Sciatic nerve (tissue), 2 donors: ENCODE measurements at places on chromosomes 3 and 15.
A peak's percentile ranks its signal among the peaks of the same experiment; 100 is the strongest.

DNA sequence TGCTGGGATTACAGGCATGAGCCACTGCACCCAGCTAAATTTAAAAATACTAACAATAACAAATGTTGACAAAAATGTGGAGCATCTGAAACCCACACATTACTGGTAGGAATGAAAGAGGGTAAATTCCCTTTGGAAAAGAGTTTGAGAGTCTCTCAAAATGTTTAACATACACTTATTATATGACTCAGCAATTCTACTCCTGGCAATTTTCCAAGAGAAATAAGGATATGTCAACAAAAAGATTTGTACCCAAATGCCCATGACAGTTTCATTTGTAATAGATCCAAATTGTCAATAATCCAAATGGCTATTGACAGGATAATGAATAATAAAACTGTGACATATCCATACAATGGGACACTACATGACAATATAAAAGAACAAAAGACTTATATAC lies 9.0 kb downstream of the HCLS1 start:
- DNase-seq = no peak

GRCh38 chr3:155886915-155887314 lies 16.5 kb downstream of the GMPS start:
- no peak for DNase-seq

DNA sequence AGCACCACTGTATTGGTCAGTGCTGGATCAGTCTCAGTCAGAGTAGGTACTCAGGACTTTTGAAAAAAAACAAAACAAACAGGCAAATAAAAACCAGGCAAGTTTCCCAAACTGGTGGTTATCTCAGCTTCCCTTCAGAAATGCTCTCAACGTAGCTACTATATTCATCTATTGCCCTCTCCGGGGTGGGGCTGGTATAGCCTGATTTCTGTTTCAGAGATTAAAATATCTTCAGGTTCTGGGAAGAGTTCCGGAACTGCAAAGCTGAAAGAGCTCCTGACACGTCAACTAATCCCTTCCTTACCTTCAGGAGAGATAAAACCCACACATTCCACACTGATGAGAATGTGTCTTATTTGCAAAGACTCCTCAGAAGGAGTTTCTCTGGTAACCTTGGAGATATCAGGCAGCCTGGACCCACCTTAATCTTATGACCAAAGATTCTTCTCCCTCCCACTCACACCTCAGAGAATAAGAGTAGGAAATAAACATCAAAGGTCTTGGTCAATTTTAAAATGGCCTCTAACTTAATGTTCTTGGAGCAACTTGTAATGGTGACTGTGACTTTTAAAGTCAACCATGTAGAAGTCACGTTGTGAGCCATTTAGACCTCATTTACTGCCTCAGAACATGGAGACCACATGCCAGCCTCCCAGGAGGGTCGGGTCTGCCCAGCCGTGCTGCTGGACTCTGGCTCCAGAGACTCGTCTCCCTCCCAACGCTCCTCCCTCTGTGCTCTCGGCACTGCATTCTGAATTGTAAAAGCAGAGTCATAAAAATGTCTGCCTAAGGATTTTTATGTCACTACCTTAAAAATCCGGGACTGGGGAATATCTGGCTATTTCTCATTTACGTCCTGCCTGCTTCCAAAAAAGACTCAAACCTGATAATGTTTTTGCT lies 53.8 kb downstream of the CDCP1 start:
- DNase-seq = no peak

- no peak for DNase-seq
Observed at GRCh38 chr3:55307622-55308021, 179.5 kb downstream of the WNT5A start.

GRCh38 chr15:45122719-45123118 lies 7.0 kb downstream of the DUOXA1 start:
- no peak for DNase-seq

GRCh38 chr3:82081351-82081750 lies 319.9 kb upstream of the GBE1 start:
- DNase-seq = no peak

DNA sequence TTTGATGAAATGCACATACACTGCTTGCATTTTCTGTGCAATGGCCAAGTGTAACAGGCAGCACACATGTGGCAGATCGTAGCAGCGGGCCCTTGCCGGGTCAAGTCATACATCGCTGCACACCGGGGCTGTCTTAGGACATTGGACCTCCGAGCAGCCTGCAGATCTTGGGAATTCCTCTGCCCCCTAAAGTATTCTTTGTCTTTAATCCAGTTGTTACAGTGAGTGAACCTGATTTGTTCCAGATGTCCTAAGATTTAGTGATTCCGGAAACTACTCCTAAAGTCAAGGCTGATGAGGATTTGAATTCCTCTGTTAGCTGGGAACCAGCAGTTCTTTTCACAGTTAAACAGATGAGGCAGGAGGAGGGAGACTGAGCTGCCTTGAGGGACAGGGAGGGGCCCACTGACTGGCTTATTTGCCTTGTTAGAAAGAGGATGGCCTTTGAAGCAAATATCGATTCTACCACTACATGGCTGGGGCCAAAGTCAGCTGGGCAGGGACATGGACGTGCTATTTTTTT lies 190.7 kb upstream of the CTDSPL start:
- DNase-seq = no peak

- DNase-seq = peak; percentile 14
Observed at GRCh38 chr15:25054329-25054728, 99.5 kb downstream of the SNRPN start.

DNA sequence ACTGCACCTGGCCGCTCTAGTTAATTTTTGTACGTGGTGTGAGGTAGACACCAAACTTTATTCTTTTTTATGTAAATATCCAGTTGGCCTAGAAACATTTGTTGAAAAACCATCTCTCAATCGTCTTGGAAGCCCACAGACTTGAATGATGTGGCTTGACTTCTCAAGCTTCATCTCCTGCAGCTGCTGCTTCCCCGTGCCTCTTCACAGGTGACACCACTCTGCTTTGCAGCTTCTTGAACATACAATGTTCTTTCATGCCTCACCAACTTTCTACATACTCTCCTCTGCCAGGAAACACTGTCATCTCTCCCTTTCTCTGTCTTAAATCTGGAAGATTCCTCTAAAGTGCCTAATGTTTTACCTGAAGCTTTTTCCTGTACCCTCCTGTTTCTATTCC lies 35.6 kb downstream of the MAP6D1 start:
- no peak for DNase-seq

- no peak for DNase-seq
Observed at GRCh38 chr3:16665282-16665741, 60.1 kb upstream of the DAZL start.

DNA sequence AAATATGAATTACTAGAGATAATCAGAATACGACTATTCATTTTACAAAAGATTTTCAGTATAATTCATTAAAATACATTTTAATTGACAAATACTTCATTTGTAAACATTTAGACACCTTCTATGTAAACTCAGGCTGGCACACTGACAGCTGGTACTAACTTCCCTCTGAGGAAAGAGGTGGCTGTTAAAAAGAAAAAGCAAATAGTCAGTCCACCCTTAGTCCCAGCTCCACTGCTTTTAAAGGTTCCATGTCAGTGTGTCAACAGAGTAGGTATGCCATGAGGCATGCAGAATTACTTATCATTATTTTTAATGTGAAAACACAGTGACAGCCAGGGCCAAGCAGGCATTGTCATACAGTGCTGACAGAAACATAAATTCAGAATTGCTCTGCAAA lies 16.1 kb downstream of the TM6SF1 start:
- no peak for DNase-seq

DNA sequence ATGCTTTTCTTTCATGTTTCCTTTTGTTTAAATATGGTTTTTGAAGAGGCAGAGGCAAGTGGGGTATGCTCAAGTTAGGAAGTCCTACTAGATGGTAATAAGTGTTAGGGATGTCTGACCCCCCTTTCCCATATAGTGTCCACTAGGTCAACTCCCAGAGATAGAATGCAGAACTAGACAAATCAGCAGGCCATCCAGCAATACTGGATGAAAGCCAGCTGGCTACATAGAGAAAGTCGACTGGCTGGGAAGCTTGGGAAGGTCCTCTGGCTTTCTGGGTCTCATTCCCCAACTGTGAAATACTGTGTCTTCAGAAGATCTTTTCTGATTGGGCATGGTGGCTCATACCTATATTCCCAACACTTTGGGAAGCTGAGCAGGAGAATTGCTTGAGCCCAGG lies 113.8 kb downstream of the SNRK start:
- no peak for DNase-seq

GRCh38 chr3:58988041-58988440 lies 61.8 kb downstream of the CFAP20DC start:
- DNase-seq = no peak

- no peak for DNase-seq
Observed at GRCh38 chr3:56048331-56048730, 419.9 kb downstream of the ERC2 start.

DNA sequence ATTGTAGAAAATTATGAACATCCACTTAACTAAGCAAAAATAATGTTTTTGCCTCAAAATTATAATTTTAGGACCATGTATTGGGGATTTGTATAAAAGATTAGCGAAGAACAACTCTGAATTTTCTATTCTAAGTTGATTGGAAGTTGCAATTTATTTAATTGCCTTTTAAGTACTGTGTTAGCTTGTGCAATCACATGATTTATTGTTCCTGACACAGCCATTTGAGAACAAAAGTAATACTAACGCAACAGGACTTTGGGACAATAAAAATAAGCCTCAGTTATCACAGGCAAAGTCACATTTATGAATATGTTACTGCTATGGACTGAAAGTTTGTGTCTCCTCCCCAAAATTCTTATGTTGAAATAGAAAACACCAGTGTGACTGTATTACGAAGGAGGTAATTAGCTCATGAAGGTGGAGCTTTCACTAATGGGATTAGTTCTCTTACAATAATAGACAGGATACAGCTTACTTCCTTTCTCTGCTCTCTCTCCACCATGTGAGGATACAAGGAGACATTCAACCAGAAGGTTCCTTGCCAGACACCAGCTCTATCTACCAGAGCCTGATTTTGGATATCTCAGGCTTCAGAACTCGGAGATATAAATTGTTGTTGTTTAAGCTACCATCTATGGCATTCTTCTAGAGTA lies 745.9 kb downstream of the ZBBX start:
- DNase-seq = no peak

DNA sequence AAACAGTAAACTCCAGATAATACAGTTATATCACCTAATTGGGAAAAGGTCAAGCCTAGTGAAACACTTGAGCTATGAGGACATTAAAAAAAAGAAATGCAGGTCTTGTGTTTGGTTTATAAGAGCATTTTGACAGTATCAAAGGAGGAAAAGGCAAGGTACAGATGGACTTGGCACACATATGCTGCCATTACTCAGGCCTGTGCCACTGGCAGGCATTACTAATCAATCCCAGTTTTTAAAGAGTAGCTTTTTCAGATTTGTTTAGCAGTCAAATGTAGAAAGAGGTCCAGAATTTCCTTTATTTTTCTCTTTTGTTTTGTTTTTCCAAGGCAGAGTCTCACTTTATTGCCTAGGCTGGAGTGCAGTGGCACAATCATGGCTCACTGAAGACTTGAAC lies 38.9 kb downstream of the MDFIC2 start:
- DNase-seq = no peak

GRCh38 chr15:74552773-74553441 lies 11.9 kb downstream of the ARID3B start:
- DNase-seq = no peak

- no peak for DNase-seq
Observed at GRCh38 chr3:171881251-171881650, 38.1 kb downstream of the TMEM212 start.

DNA sequence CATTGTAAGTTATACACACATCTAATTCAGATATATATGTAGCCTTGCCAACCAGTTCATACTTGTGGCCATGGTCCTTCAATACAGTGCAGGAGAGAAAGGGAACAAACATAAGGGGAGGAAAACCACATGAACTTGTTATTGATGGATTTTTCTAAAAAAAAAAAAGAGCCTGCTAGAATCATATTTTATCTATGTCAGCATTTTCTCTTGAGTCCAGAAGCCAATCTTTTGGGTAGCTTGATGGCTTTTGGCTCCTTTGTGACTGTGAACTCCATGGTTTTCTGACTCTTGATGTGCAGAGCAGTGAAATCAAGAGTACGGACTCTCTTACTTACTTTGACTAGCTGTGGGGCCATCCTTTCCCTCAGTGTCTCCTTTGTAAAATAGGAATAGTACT lies 197.4 kb upstream of the DPH6 start:
- no peak for DNase-seq

GRCh38 chr15:98949624-98950023 lies 58.0 kb downstream of the PGPEP1L start:
- no peak for DNase-seq

- DNase-seq = no peak
Observed at GRCh38 chr3:190619353-190619752, 105.5 kb downstream of the IL1RAP start.

GRCh38 chr3:124903896-124904834 lies 17.0 kb upstream of the ITGB5 start:
- DNase-seq = no peak

GRCh38 chr15:37823601-37824275 lies 110.7 kb upstream of the TMCO5A start:
- DNase-seq = no peak

DNA sequence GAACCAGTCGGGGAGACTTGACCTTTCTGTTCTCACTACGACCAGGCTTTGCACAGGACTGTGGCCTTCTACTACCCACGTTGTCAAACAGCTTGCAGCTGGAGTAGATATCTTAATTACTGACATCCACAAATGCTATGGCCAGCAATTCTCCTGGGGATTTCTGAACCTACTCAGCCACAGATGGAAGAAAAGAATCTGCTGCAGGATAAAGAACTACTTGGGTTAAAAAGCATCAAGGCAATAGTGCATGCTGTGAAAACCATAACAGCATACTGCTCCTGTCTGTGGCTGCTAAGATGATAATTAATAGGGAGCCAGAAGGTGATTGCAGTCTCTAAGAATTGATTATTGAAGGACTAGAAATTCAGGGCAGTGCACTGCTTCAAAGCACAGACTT lies 859.2 kb upstream of the SEMA6D start:
- DNase-seq = no peak

- DNase-seq = no peak
Observed at GRCh38 chr3:185931777-185932612, 5.8 kb downstream of the TRA2B start.

GRCh38 chr3:81713031-81713430 lies 48.4 kb downstream of the GBE1 start:
- DNase-seq = no peak

DNA sequence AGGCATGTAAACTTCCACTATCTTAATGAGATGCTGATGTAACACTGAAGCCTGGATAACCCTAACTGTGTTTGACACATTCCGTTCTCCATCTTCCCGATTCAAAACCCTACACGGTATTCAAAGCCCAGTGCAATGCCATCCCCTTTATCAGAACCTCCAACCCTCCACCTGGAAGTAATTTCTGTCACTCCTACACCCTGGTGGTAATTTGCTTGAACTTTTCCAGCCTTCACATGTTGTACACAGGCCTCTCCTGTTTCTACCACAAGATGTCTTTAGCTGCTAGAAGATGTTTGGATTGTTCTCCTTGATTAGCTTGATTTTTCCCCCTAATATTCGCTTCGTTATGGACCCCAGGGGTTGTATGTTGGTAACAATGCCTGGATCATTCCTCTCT lies 208.9 kb downstream of the CHST2 start:
- DNase-seq = no peak

- DNase-seq = no peak
Observed at GRCh38 chr3:147906285-147906684, 497.1 kb downstream of the ZIC1 start.

- DNase-seq = no peak
Observed at GRCh38 chr3:15693355-15693754, 91.8 kb downstream of the BTD start.

- no peak for DNase-seq
Observed at GRCh38 chr3:117768581-117768980, 1059.0 kb downstream of the TUSC7 start.
